Activated CD8-positive, alpha-beta memory T cell treated with anti-CD3 and anti-CD28 coated beads for 24 hours (primary cell): ENCODE measurements at places on chromosomes 4 and X.

DNA sequence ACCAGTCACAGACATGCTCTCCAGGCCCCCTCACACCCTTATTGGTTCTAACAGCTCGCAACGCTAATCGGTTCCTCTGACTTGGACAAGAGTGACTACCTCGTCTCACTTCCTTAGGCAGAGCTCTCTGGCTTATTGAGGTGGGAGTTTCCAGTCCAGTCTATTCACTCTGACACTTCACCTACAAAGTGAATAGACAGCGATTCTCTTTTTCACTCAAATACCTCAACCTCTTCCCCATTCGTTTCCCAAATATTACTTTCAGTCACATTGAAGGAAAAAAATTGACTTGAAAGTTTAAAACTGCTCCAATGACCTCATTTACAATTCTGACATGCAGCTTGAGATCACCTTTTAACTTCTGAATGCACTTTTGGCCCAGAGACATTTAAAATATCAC lies 17.7 kb downstream of the HELT start:
- no peak for DNase-seq

GRCh38 chr4:145843148-145843547 lies 95.5 kb downstream of the ZNF827 start:
- DNase-seq, result no peak

DNA sequence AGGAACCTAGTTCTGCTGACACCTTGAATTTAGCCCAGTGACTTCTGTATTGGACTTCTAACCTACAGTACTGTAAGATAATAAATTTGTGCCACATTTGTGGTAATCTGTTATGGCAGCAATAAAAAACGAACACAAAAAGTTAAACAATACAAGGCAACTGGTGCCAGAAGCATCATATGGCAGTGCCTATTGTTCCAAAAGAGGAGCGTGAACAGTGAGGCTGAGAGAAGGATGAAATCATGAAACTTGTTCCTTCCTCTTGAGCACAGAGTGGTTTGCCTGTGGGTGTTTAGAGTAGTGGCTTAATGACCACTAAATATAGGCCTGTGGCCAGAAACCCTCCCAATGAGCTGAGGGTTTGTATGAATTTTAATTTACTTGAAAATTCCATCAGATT lies 69.7 kb upstream of the PGRMC2 start:
- no peak for DNase-seq

DNA sequence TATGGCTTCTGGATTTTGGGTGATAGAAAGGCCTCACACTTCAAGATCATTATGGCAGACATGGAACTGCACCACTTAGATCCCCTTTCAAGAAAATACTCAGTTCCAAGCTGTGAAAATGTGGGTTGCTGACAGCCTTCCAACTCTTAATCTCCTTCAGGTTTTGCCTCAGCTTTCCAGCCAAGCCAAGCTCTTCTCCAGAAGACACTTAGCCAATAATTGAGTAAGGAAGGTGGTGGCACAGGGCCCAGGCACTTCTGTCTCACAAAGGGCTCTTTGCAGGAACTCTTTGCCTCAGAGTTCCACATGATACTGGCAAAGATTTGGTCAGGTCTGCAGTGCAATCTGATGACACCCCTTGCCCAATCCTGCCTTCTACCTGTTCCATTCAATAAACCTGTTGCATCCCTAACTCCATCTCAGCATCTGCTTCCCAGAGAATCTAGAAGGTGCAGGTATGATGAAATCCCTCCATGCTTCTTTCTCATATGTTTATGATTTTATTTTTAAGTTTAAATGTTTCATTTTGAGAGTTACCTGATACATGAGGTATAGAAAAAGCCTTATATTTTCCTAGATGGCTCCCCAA lies 30.6 kb downstream of the ANXA5 start:
- no peak for DNase-seq

DNA sequence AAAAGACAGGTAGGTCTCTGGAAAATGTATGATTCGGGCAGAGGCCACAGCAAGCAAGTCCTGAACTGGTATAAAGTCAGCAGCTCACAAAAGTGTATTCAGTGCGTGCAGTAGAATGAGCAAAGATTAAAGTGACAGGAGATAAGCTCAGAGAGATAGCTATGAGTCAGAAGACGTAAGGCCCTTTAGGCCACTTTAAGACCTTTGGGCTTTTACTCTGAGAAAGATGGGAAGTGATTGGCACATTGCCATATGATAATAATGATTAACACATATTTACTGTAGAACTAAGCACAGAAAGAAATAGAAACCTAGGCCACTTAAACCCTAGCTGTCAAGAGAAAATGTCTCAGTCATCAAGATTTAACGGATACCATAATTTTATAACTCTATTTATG lies 51.7 kb downstream of the TBCK start:
- no peak for DNase-seq

DNA sequence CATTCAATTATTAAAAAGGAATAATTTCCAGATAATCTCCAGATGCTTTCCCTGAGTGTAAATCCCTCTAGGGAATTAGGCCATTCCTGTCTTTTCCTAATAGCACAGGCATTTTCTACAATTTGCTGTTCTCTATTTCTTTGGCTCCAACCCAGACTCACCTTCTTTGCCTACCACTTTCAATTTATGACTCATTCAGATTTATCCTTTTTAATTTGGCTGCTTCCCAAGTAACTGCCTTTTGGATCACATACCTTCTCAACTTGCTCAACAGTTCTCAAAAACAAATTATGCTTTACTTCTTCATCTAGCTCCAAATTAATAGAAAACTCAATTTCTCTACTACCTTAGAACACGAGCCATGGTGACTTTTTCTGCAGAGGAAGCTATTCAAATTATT lies 1166.3 kb upstream of the PCDH7 start:
- DNase-seq, result no peak

- no peak for DNase-seq
Measured at GRCh38 chr4:44150091-44150576, 298.5 kb downstream of the KCTD8 start.
